ENCODE measurements at places on chromosomes 2 and 18.
A peak's percentile ranks its signal among the peaks of the same experiment; 100 is the strongest.

GRCh38 chr18:7133181-7133580 is 15.6 kb upstream of the LAMA1 start:
- DNase-seq: no peak

DNA sequence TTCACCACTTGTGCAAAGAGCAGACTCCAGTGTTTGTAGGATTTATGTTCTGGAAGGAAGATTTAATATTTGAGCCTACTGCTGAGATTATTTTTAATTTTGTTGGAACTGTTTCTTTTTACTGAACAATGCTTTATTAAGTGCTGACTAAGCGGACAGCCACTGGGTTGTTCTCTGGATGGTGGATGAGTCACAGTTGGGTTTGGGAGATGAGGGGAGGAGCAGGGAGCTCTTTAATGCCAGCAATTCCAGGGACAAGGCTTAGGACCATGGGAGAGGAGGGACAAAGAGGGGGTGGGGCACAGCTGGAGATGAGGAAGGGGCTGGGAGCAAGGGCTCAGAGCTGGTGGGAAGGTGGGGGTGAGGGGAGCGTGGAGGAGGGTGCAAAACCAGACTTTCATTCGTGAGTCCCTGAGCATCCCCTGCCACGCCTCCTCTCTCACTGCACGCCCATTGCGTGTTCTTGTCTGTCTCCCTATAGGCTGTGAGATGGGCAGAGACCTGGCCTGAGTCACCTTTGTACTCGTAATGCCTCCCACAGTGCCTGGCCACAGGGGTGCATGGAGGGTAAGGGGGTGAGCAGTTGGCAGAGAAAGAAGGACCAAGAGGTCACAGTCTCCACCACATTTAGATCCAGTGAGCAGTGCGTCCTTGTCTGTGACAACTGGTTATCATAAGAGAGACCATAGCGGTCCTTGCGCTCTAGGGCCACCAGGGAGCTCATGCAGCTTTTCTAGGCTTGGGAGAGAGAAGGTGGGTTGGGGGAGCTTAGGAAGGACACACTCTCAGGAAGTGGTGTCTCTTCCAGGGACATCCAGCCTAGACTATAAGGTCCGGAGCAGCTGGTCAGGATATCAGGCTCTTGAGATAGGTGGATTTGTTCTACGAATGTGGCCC is 18.4 kb downstream of the SLC4A3 start:
- DNase-seq: no peak

DNA sequence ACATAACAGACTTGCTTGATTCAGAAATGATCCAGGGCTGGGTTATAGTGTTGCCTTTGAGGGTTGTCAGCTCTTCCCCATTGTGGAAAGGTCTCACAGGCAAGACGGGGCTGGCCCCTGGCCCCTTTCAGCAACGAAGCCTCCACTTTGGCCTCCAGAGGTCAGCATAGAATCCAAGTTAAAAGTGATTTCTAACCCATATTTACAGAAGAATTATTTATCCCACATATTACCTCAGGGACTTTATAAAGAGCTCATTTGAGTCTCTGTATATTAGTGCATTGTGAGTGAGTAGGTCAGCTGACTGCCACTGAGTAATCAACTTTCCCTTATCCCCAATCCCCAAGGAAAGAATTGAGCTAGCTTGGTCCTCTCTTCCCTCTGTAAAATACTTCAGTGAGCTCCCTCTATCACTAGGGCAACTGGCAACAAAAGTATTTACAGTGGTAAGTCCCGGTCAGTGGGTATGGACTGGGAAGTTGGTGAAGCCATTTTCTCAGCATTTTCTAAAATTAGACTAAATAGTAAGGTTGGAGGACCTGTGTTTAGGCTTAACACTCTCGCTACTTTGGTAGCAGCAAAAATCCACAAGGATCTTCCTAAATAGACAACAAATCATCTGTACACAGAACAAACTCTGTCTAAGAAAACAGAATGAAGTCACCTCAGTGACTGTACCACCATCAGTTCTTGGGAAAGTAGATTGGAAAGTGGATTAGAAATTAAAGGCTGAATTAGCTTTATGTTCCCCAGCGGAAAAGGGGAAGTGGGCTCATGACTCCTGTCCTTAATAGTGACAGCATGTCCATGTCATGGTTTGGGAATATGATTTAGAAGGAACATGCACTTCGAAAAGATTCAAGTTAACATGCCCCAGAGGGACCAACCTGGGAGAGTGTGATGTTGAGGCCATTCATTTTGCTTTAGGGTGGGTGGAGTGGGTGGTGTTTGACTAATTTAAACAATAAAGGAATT is 171.0 kb upstream of the SIX3 start:
- no peak for DNase-seq

GRCh38 chr2:47850198-47850597 is 56.1 kb downstream of the FBXO11 start:
- no peak for DNase-seq

DNA sequence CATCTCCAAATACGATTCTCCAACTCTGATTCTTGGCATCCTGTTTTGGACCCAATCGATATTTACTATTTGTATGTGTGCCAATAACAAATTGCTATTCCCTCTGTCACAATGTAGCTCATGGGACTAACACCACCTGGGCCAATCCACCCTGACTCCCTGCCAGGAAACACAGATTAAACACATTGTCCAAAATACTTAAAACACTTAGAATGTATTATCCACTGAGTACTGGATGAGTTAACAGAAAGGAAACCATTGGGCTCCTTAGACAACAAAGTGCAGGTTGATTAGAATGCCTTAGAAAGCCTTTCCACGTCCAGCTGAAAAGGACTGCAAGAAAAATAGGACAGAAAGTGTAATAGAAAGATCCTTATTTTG is 79.4 kb upstream of the ARHGAP28 start:
- DNase-seq: no peak

DNA sequence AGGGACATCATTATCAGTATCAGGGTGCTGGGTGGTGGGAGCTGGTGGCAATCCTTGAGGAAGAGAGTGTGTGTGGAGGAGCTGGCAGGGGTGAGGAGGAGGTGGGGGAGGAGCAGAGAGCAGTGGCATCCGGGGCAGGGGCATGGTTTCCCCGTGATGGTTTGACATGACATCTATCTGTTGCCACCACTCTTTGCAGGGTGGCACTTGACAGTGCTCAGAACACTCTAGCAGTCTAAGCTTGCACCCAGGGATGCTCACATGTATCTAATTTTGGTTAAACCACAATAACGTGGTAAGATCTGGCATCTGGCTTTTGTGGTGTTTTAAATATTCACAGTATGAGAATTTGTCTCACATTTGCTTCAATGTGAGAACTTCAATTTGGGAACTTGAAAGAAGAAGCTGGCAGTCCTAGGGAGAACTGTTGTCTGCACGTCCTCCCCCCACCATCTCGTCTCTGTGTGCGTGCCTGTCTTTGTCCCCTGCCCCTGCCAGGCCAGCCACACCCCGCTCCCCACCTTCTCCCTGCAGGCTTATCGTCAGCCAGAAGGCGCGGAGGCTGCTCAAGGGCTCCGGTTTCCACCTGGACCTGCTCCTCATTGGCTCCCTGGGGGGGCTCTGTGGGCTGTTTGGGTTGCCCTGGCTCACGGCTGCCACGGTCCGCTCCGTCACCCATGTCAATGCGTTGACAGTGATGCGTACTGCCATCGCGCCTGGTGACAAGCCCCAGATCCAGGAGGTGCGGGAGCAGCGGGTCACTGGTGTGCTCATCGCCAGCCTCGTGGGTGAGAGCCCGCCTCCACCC is 11.7 kb downstream of the SLC4A3 start:
- DNase-seq: no peak

- DNase-seq: peak; percentile 57
Measured at GRCh38 chr2:101474731-101475384, at the start of gene RFX8. TSS of gene RFX8 (minus strand) at chr2:101475112. CDS start at chr2:101466848, 8,264 bp downstream.

DNA sequence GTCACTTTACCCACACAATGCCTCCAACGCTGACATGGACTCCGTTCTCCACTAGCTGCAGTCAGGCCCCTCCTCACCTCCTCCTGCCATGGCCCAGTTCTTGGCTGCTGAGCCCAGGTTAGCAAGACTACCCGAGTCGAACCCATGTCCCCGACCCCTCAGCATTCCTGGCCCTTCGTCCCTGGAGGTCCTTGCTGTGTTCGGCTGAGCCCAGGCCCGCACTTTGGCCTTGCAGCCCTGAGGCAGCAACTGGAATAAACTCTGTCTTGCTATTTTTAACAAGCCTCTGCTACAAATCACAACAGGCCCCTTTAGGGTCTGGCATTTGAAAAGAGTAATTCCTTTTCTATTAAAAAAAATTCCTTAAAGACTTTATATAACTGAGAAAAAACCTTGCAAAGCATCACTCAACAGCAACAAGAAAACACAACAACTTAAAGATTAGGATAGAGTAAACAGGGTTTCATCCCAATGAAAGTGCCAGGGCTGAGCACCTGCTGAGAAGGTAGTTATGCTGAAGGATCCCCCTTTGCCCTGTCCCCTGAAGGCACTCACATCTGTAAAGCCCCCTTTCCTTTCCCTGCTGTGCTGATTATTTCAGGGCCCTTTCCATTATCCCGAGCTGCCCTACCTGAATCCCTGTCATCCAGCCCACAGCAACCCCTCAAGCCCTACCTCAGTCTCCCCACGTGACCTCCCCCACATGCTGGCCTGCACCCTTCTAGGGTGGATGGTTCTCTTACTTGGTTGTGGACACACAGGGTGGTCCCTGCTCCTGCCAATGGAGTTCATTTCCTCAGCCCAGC is 120.0 kb upstream of the SNTG2 start:
- no peak for DNase-seq

GRCh38 chr2:217947383-217948350 is 55.1 kb downstream of the TNS1 start:
- no peak for DNase-seq

DNA sequence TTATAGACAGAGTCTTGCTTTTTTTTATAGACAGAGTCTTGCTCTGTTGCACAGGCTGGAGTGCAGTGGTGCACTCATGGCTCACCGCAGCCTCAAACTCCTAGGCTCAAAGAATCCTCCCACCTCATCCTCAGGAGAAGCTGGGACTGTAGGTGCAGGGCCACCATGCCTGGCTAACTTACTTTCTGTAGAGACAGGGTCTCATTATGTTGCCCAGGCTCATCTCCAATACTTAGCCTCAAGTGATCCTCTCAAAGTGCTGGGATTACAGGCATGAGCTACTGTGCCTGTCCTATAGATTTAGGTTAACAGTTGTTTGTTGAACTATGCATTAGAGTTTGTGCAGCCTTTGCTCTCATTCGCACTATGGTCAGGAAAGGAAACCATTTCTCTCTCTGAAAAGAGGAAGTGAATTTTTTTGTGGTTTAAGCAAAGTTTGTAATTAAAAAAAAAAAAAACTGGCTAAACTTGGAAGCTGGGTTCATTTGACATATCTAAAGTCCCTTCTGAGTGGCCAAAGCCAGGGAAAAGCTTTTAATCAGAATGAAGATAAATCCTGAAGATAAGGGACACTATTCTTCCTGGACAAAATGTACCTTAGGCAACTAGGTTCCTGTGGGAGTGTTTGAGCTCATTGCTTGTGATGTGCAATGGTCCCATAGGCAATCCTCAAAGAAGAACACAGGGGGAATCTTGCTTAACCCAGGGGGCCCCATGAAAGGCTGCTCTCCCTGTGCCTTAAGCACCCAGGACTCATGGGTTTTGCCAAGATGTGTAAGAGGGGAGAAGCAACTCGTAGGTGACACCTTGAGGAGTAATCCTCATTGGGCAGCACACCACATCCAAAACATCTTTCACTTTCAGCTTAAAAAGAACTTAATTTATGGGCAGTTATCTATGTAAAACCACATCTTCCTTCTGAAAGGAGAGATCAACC is 201.7 kb downstream of the MREG start:
- peak; percentile 8 for DNase-seq

DNA sequence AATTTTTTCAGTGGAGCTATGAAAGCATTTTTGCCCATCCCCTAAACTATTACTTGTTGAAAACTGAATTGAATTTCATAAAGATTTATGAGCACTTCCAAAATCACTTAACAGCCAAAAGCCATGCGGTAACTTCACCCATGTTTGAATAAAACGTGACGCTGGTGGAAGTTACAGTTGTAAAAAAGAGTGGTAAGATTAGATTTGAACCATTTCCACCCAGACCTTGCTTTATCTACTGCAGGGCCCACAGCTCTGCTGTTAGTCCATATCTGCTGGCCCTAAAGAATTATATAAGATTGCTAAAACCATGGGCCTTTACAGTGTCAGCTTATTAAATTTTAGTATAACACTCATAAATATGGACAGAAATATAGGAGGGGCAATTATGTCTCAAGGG is 15.5 kb upstream of the ITGA4 start:
- DNase-seq: no peak

GRCh38 chr2:61705625-61706024 is 148.2 kb downstream of the FAM161A start:
- DNase-seq: no peak

GRCh38 chr18:37544713-37545112 is 20.9 kb downstream of the CELF4 start:
- no peak for DNase-seq

DNA sequence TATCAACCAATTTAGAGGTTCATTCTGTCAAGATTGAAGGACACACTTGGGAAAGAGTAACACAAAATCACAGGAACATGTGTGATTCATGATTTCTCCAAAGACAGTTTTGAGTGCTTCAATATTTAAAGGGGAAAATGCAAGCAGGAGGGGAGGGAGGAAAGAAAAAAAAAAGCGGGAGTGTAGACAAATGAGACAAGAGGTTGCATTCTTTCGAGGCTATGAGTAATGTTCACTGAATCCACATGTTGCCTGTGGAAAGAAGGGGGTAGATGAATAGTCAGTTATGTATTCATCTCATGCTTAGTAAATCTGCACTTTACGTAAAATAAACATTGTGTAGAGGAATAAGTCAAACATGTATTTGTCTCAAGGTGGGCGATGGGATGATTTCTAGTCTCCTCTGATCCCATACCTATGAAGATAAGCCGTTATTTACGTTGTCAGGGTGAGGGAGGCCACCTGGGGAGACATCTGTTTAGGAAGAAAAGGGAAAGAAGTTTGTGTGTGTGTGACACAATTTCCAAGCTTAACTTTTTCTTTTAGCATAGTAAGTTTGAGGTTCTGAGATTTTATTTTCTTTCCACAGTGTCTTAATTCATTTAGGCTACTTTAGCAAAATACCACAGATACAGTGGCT is 211.0 kb upstream of the ZC3H15 start:
- no peak for DNase-seq

DNA sequence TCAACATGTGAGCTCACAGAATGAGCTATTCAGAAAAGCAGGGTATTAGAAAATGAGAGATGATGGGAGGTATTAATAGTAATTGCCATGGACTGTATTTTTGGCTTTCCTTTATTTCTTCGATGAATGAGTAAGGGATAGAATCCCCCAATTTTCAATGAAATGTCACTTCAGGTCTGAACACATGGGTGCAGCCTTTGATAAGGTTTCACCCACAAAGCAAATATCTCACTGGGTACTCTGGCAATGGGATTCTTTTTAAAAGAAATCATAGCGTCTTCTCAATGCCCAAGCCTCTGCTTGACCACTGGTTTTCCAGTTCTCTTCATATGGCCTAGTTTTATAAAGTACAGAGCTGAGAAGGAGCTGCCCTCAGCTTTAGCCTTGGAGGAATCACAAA is 610.5 kb upstream of the FANCL start:
- DNase-seq: no peak

- DNase-seq: no peak
Measured at GRCh38 chr18:67599277-67599676, 82.8 kb upstream of the DSEL start.

All from CD4-positive, alpha-beta T cell treated with Interleukin-4 for 1 hour (primary cell).